ENCODE measurements at places on chromosomes 4 and X.
A peak's percentile ranks its signal among the peaks of the same experiment; 100 is the strongest.

DNA sequence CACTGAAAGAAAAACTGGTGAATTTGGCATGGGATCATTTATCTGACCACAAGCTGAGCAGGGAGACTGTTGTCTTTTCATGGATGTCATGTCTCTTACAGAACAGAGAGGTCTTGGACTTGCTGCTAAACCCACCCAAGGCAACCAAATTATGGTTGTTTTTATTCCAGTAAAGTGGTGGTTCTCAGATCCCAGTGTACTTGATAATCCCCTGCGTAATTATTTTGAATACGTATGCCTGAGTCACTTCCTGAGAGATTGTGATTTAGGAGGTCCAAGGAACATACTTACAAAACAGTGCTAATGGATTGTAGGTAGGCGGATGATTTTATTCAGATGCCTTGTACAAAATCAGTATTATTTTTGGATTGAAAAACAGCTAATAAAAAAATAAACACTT is 585.6 kb downstream of the IL1RAPL1 start:
- no peak for DNase-seq

DNA sequence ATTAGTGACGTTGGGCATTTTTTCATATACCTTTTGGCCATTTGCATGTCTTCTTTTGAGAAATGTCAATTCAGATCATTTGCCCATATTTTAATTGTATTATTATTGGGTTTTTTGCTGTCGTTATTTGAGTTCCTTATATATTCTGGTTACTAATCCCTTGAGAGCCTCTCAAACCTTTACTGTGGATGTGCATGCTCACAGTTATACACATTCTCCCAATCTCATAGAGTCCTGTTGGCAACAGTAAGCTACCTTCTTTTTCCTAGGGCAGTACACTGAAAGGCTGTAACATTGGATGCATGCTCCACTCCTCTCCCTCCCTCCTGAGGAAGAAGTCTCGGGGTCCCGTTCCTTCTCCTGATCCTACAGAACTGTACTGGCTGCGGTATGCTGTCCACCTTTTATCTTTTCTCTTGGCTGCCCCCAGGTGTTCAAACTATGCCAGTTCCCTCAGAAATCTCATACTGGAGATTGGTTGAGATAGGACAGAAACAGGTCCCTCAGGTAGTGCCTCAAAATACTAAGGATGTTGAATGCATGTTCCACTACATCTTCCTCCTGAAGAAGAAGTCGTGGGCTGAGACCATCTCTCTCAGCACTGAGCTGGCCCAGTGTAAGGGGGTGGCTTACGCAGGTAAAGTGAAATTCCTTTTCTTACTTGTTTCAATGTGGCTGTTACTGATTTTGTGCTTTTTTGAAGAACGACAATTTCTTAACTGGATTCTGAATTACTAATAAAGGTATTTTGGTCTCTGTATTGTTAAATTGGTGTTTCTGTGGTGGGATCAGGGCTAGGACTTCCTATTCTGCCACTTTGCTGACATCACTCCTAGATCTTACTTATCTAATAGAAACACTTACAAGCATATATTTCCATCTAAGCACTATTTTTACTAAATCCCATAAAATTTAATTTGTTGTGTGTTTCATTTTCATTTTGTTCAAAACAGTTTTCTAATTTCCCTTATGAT is 145.4 kb upstream of the HUWE1 start:
- DNase-seq, result no peak

- DNase-seq, result no peak
These were observed 2.1 kb downstream of the GAB3 start for GRCh38 chrX:154748712-154749339.

DNA sequence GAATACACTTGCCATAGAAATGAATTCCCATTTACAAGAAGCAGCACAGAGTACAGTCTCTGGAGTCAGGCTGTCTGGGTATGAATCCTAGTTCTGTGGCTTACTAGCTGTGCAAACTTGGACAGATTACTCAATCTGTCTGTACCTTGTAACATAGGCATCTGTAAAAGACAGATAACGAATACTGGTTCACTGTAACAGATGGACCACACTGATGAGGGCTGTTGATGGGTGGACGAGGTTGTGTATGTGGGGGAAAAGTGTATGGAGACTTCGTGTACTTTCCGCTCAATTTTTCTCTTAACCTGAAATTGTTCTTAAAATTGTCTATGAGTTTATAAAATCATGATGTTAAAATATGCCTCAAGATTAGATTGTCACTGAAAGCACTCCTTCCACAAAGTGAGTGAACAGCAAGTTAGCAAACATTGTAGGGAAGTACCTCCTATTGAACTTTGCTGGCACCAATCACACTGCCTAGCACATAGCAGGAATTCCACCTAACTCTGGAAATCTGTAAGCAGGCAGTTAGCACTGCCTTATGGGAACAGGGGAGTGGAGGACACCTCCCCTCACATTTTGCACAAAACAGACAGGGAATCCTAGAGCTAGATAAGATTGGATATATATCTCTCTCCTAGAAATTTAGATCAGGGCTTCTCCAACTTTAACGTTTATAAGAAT is 6.5 kb upstream of the EXOSC9 start:
- no peak for DNase-seq

- no peak for DNase-seq
These were observed 56.6 kb upstream of the C4orf54 start for GRCh38 chr4:99714179-99714578.

GRCh38 chr4:128853741-128854140 is 44.2 kb downstream of the JADE1 start:
- DNase-seq, result no peak

DNA sequence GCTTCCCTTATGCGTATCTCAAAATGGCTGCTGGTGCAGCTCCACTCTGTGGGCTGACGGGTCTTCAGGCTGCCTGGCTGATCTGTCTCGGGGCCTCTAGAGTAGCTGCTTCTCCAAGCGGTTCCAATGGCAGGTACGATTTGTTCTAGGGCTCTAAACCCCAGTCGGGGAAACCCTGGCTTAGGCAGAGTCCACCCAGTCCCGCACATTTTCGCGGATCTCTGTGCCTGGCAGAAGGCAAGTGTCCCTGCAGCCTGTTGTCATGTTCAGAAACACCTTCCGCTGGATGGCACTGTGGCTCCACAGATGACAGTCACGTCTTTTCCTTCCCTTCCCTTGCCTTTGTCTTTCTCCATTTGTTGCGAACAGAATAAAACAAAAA is 54.4 kb downstream of the NBDY start:
- DNase-seq, result peak; percentile 88

- DNase-seq, result no peak
These were observed 525.5 kb upstream of the PRKX start for GRCh38 chrX:4238916-4239315.

DNA sequence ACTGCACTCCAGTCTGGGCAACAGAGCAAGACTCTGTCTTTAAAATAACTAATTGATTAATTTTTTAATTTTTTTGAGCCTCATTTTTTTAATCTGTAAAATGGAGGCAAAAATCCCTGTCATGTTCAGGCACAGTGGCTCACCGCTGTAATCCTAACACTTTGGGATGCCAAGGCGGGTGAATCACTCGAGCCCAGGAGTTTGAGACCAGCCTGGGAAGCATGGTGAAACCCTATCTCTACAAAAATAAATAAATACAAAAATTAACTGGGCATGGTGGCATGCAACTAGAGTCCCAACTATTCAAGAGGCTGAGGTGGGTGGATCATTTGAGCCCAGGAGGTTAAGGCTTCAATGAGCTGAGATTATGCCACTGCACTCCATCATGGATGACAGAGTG is 15.4 kb downstream of the AMTN start:
- DNase-seq, result no peak

GRCh38 chr4:151860561-151861093 is 99.8 kb upstream of the GATB start:
- no peak for DNase-seq

- DNase-seq, result no peak
These were observed 201.5 kb upstream of the FAM241A start for GRCh38 chr4:111943796-111944203.

DNA sequence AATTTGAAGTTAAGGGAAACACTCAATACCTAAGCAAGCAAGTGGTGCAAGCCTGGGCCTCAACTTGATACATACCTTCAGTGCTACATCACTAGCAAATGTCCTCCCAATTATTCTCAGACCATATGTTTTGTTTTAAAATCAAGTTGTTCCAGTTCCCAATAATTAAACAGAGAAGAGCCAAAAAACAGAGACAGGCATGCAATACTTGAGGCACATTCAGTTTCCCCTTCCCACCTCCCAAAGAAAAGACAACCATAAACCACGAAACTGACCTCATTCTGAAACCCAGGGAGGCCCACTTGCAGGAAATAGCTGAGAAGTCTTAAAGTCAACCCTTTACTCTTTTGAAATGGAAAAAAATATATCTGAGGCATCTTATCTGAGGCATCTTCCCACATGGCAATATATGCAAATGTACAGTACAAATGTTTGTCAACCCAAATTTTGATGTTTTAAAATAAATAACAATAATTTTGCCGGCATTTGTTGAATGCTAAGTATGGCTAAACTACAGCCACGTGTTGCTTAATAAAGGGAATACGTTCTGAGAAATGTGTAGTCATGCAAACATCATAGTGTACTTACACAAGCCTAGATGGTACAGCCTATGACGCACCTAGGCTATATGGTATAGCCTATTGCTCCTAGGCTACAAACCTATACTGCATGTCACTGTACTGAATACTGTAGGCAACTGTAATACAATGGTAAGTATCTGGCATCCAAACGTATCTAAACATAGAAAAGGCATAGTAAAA is 147.5 kb downstream of the TSPAN5 start:
- no peak for DNase-seq

DNA sequence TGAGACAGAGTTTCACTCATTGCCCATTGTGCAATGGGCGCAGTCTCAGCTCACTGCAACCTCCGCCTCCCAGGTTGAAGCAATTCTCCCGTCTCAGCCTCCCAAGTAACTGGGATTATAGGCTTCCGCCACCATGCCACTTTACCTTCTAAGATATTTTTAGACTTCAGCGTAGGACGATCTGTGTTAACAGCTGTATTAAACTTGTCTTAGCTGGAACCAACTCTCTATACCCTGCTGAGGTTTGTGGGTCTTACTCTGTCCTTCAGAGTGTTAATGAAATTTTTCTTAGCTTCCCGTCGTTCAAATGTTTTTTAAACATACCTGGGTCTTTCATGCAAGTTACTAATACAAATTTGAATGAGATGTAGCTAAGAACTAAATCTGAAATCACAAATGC is 14.7 kb downstream of the TMEM165 start:
- DNase-seq, result no peak

- no peak for DNase-seq
These were observed 209.8 kb downstream of the RTL9 start for GRCh38 chrX:110568441-110568840.

DNA sequence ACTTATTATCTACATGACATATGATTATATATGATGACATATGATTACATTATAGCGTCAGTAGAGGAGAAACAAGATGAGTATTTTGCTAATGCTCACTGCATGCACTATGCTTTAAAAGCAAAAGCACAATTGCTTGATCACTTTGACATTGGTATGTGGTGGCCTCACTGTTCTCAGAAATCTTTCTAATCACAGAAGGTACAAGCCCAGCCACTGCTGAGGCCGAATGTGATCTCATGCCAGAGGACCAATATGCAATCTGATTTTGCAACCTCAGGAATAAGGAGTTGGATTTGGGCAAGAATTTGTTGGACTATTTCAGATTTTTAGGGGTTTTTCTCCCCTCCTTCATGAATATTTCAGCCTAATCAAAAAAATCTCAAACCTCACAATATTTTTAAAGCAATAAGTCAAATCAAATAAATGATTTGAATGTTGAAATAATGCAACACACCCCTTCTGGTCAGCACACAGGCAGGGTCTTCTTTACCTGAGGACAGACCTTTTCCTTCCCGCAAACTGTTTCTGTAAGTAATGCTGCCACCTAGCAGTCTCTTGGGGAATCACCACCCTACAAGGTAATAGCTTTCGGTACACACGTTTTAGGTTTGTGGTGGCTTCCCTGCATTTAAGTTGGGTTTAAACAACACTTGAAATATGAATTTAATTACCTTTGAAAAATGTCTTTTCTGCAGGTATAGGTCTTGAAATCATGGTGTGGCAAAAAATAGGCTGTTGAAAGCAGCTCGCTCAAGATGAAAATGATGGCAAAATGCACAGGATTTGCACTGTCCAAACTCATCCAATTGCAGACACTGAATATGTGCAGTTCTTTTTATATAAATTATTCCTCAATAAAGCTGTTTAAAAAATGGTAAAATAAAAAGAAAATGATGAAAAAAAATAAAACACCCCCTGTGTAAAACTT is 4.8 kb upstream of the CXCL13 start:
- no peak for DNase-seq

DNA sequence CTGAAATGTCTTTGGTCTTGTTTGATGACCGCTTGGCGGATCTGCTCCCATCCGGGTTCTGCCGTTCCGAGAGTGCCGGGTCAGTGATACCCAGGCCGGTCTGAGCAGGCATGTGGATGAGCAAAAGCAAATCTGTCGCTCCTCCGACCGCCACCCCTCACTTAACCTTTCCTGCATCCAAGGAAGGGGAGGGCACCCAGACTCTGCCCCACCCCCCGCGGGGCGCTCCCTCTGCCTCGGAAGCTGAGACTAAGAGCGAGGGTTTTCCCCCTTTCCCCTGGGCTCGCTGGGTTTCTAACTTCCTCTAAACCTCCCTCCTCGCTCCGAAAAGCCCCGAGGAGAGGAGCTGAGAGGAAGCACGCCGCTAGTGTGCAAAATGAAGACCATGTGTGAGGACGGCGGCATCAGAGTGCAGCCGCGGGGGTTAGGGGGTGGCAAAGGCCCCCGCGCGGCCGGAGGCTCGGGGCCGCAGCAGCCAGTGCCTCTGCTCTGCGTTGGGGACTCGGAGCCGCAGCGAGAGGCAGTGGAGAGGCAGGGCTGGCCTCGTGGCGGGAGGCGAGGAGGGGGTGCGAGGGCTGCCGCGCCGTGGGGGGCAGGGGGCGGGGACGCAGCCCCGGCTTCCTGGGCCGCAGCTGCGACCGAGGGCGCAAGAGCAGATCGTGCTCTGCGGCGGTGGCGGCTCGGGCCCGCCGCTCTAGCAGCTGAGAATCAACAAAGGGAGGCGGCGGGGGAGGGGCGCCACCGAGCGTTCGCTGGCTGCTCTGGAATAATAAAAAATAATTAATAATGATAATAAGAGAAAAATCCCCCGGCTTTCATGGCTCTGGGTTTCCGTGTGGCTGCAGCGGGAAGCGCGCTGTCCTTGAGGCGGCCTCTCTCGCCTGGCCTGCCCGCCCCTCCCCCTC is 55.8 kb upstream of the BCOR start:
- no peak for DNase-seq
